ENCODE measurements at places on chromosomes 7 and 10.

DNA sequence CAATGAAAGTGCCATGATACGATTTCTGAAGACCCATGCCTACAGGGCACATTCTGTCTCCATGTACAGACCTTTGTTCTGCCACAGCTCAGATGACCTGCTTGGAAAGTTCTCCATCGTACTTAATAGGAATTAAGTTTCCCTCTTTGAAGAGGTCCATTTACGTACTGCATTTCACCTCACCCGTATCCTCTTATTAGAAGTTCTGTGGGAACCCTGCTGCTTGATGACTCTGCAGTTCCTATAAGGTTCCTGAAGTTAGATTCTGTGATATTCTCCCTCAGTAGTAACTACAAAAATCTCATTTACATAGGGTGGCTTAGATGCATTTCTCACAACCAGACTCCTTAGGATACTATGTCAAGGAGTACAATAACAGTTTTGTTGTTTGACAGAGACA is 50.9 kb downstream of the MINDY3 start:
- no peak for DNase-seq

- no peak for DNase-seq
Measured at GRCh38 chr7:27602766-27603165, 59.9 kb downstream of the HIBADH start.

DNA sequence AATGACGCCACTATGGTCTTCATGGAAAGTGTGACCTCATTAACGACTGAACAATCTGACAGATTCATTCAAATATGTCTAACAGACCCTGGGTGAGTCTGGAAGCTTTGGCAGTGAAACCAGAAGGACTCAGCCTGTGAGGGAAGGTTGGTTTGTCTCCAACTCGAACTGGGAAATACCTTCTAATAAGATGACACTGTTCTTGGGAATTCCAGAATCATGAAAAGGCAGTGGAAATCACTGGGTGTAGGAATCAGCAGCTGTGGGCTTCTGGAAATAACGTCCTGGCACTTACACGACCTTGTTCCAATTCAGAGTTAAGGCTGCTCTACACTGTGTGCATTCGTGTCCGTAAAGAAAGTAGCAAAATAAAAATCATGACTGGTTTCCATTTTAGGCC is 75.1 kb downstream of the DGKI start:
- no peak for DNase-seq

DNA sequence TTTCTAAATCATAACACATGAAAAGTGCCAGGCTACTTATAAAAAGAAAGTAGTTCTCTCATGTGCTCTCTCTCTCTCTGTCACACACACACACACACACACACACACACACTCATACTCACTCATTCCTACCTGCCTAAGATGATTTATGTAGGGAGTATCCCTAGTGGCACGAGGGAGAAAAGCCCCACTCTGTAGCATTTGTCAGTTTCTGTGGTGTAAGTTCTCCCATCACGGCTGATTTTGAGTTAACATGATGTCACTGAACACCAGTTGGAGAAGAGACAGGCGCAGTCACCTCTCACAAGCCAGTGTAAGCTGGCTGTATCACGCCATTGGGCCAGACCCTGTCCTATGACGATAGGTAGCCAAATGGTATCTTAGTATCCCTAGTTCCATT is 395.4 kb downstream of the SFMBT2 start:
- DNase-seq = no peak

GRCh38 chr7:80319461-80319860 is 184.8 kb downstream of the GNAI1 start:
- DNase-seq = no peak

- no peak for DNase-seq
Measured at GRCh38 chr10:127702271-127702670, 34.7 kb upstream of the FOXI2 start.

All from NCI-H2227 treated with DMSO at 0.1 percent for 48 hours (cell line).